ENCODE measurements at places on chromosomes 1 and 21.

- DNase-seq: peak; percentile 63
Measured at GRCh38 chr1:31745096-31745945, 18.8 kb downstream of the ADGRB2 start.

DNA sequence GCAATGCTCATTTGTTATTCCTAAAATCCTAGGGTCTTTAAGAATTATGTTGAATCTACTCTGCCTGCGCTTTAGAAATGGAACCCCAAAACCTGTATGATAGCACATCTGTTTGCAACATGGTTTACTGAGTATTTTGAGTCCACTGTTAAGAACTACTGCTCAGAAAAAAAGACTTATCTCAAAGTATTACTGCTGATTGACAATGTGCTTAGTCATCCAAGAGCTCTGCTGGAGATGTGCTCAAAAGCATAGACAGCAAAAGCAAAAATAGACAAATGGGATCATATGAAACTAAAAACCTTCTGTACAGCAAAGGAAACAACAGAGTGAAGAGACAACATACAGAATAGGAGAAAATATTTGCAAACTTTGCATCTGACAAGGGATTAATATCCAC is 107.0 kb downstream of the CTH start:
- DNase-seq: no peak

DNA sequence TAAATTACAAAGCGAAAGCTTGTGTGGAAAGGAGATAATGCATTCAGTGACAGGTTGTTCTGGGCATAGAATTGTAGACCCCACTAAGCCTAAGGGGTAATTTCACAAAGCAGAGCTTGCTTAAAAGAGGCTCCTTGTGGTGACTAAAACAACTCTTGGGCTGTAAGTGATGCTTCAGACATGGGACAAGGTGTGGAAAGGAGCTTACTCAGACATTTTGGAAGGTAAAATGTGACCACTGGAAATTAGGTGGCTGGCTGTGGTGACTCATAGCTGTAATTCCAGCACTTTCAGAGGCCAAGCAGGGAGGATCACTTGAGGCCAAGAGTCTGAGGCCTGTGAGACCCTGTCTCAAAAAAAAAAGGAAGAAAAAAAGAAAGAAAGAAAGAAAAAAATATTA is 51.1 kb upstream of the LRRC8C start:
- DNase-seq: no peak

GRCh38 chr1:74771913-74772515 is 39.1 kb downstream of the TYW3 start:
- peak; percentile 18 for DNase-seq

DNA sequence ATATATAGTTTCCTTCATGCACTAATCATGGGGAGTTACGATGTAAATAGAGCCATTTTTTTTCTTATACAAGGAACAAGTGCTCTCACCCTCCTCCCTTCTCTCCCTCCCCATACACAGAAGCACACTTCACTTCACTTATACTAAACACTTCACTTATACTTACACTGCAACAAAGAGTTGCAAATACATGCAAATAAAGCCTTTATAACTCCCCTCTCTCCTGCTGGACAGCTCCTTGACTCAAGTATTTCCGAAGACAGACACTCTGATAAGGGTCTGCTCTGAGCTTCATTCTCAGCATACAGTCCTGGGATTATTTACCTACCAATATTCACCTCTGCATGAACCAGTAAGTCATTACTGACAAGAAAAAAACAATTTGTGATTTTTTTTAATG is 35.6 kb upstream of the ERG start:
- no peak for DNase-seq

GRCh38 chr1:202575918-202576653 is 134.2 kb downstream of the SYT2 start:
- DNase-seq: no peak

DNA sequence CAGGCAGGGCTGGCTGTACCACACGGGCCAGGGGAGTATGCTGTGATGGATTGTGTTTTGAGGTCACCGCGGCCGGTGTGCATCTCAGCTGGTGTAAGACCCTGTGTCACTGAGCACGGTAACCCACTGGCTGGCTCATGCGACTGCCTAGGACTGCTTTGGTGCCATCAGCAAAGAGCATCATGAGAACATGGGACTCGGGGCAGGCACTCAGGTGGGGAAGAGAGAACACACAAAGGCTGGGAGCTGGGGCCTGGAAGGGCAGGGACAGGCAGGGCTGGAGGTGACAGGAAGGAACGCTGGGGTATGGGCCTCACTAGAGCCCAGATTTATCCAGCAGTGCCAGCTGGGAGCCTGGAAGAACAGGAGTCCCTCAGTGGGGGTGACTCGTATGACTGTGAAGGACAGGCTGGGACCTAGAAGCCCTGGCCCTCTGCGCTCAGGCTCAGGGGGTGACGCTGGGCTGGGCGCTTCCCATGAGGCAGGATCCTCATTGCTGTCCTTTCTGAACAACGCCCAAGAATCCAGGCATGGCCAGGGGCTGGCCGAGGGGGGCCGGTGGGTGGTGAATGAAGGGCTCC is 210.4 kb upstream of the VAMP3 start:
- DNase-seq: no peak

DNA sequence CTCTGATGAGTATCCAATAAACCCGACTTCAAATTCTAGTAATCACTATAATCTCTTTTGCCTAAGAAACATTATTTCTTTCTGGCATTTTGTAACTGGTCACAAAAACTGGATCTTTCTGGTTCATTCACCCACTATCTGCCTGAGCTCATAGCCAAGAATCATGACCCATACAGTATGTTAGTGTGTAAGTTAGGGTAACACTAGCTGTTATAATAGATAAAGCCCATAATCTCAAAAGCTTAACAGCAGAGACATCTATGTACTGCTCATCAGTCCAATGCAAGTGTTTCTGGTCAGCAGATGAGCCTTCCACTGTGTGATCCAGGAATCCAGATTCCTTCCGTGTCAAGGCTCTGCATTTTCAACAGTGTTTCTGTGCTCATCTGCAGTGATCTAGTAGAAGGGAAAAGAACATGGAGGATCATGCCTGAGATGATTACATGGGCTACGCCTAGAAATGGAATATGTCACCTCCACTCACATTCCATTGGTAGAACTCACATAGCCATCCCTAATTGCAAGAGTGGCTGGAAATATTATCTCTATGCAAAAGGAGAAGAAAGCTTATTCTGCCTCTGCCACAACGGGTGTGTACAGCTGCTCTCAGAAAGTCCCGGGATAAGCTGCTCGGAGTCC is 27.7 kb downstream of the RRAGC start:
- DNase-seq: no peak

Data from DMS153 (cell line).